Renal pelvis (tissue), 12 donors: ENCODE measurements at places on chromosomes 1 and 21. TPM values are rescaled to one million over a fixed set of nuclear protein-coding genes. Genes with fewer than 3 reads are reported as not detected.

GRCh38 chr1:28775121-28775942 lies 36.6 kb upstream of the OPRD1 start:
- DNase-seq: peak; percentile 56

DNA sequence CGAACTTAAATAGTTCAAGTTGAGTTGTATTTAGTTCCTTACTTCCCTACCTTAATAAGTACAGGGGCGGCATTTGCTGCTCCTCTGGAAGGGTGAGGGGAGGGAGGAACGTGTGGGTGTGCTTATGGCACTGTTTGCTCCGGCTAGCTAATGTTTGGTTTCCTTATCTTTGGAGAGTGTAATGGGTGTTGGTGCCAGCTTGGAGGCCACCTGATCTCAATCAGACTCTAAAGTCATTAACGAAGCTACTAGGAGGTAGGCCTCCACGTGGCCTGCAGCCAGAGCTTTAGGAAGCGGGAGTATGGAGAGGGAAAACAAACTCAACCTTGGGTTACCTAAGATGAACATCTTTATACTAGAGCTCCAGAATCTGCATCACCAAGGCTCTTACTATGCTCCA lies 43.0 kb upstream of the RAP1A start:
- DNase-seq: no peak

- peak; percentile 52 for DNase-seq
These were observed 575 bp downstream of the TRIM67 start for GRCh38 chr1:231162297-231162969.

- no peak for DNase-seq
These were observed 3.7 kb upstream of the SERPINC1 start for GRCh38 chr1:173920861-173921260.

- no peak for DNase-seq
These were observed 20.8 kb downstream of the TMCO1 start for GRCh38 chr1:165747632-165748447.

DNA sequence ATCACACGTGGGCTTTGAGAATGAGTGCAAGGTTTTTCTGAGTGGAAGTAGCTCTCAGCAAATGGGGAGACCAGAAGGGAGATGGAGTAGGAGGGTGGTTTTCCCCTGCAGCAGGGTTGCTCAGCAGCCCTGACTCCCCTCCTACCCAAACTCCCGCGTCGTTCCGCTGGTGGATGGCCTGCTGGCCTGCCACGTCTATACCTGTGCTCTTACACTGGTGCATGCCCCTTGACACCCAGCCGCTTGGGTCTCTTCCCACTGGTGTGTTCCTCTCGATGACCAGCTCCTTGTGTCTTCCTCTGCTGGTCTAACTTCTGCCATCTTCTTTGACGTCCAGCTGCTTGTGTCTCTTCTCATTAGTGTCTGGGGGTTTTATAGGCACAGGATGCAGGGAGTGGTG lies 1797.9 kb downstream of the NCAM2 start:
- no peak for DNase-seq

DNA sequence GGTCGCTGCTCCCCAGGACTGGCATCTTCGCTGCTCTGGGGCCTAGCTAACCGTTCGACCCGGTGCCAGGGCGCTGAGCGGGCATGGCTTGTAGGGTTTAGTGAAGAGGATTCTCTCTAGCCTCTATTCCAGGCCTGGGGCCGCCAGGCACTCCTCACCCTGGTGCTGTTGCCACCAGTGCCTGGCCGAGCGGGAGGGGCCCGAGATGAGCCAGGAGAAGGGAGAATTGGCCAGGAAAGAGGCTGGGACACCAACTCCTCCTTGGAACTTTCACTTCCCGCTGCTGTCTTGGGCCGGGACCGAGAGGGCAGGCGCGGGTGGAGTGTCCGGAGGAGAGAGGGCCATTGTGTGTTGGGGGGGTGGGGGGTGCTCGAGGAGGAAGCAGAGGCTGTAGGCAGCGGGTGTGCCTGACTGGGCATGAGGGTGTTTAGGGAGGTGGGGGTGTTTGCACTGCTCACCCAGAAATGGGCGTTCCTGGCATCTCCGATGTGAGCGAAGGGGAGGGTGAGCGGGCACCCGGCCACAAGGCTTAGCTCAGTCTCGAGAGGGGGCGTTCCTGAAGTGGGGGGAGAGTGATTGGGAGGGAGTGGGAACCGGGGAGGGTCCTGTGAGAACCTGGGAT lies 772 bp downstream of the ADAM15 start:
- DNase-seq: no peak

DNA sequence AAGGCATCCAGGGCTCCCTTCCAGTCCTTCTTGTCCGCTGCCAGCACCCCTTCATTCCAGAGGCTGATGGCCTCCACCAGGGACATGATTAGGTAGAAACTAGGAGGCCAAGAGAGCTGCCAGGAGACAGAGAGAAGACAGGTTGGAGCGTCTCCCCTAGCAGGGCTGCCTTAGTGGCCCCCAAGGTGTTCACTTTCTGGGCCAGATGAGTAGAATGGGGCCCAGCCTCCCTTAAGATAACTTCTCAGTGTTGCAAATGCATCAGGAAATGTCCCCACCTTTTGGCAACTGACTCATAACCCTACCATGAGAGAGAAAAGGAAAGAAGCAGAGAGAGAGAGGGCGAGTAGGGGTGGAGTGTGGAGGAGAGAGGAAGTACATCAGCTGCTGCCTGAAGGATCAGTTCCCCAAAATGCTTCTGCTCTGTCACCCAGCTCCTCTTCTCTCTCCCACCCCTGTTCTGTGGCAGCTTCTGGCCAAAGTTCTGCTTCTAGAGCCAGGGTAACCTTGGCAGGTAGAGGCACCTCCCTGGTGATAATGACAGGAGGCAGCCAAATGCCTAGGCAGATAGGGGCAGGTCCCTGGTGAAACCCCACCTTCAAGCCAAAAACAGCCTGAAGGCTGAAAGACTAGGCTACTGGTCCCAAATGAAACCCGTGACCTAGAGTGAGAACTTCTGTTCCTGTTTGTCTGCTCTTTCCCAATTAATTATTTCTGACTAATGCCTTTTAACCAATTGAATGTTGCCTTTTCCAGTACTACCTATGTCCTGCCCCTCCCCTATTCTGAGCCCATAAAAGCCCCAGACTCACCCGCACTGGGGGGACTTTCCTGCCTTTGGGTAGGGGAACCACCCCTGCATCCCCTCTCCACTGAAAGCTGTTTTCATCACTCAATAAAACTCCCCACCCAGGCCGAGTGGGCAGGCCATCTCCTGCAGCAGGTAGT lies at the start of gene NCF2:
TSS of gene NCF2 (minus strand) at position 216 of the 948 bp plus-strand sequence. CDS start at position 86, 130 bp downstream.
- no peak for DNase-seq

GRCh38 chr1:87307931-87308330 lies 20.7 kb upstream of the LMO4 start:
- no peak for DNase-seq

GRCh38 chr1:204894031-204894430 lies 23.4 kb downstream of the NFASC start:
- DNase-seq: no peak

DNA sequence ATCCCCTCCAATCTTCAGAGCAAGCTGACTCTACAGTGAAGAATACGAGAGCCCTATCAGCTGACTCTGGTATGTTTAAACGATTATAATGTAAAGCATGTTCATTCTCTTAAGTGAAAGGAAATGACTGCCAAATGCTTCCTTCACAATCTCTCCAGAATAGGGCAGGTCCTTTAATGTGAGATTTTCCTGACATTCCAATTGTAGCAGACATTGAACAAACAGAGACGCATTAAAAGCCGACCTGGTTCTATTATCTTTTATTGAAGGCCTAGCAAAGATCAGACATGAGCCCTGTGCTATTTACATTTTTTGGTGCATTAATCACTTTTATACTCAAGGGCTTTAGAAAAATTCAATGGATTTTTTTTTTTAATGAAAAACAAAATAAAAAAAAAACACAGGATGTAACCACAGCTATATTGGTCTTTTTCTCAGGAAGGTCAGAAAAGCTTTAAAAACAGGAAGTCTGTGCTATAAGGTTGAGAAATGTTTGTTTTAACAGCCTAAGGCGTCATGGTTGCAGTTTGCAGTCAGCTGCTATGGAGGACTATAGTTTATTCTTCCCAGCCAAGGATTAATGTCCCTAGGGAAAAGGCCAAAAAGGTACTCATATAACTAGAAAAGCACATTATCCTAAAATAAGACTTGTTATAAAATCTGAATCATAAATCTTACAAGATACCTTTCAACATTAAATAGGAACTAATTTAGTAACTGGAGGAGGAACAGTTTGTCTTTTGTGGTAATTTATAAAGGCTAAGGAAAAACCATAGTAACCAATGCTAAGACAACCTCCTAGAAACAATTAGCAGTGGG lies 104.8 kb downstream of the RERE start:
- no peak for DNase-seq

- no peak for DNase-seq
These were observed 251.0 kb downstream of the RHOU start for GRCh38 chr1:228986093-228986904.

DNA sequence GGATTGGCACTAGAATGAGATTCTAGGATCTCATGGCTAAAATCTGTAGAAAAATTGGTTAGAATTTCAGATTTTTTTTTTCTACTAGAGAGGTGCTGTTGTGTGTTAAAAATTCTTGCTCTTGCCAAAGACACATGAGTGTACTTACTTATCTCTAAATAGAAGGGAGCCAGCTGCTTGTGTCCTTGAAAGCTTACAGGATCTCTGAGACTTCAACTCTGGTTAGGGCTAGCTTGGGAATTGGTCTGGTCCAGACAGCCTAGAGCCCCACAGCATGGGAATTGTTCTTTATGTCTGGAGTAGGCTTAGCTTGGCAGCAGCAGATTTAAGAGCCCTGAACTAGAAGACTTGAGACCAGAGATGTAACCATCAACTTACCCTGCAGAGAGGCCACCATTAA lies 37.3 kb downstream of the MACO1 start:
- DNase-seq: peak; percentile 14

- no peak for DNase-seq
These were observed 17.2 kb upstream of the C1QA start for GRCh38 chr1:22619252-22619651.

- no peak for DNase-seq
These were observed 127.9 kb upstream of the SLC45A1 start for GRCh38 chr1:8189931-8190483.

- no peak for DNase-seq
These were observed 435.9 kb downstream of the KIF26B start for GRCh38 chr1:245590726-245591125.

DNA sequence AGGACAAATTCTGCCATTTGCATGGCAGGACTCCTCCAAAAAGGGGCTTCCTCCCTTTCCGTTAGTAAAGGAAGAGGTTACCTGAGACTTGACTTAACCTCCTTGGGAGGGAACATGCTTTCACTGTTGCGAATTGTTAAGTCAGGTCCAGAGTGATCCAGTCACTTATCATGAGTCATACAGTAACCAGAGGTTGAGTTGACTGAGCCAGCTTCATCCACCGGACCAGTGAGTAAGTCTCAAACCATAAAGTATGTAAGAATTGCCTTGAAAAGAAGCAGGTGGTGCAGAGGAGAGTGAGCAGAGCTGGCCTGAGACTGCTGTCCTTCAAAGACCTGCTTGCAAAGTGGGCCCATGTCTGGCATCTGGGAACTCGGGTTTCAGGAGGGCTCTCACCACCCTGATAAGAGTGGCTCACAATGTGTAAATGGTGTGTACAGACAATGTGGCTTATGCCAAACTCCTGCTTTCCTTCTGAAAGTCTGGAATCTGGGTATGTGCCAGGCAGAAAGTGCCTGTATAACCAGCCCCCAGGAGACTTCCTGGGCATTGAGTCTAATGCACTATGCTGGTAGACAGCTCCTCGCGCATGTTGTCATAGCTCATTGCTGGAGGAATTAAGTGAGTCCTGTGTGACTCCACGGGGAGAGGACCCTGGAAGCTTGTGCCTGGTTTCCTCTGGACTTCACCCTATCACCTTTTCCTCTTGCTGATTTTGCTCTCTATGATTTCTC lies 84.3 kb upstream of the KLHDC7A start:
- DNase-seq: no peak

The TRMT1L gene
- polyA plus RNA-seq: 22.8 TPM

The GABRD gene
- 1.4 TPM for polyA plus RNA-seq

The WNT2B gene
- 4.6 TPM for polyA plus RNA-seq

The MTR gene
- polyA plus RNA-seq: 46.8 TPM

The UQCRH gene
- 381 TPM for polyA plus RNA-seq
